GM12891 (cell line): ENCODE measurements at places on chromosomes 12 and 14.
A peak's percentile ranks its signal among the peaks of the same experiment; 100 is the strongest.

- DNase-seq: no peak
Measured at GRCh38 chr12:108299980-108300696, 39.0 kb downstream of the CMKLR1 start.

- DNase-seq: no peak
Measured at GRCh38 chr12:132450418-132451171, 39.4 kb upstream of the FBRSL1 start.

- DNase-seq: no peak
Measured at GRCh38 chr12:82411546-82412230, 53.4 kb downstream of the METTL25 start.

- DNase-seq: no peak
Measured at GRCh38 chr14:29463727-29464395, 463.8 kb downstream of the PRKD1 start.

DNA sequence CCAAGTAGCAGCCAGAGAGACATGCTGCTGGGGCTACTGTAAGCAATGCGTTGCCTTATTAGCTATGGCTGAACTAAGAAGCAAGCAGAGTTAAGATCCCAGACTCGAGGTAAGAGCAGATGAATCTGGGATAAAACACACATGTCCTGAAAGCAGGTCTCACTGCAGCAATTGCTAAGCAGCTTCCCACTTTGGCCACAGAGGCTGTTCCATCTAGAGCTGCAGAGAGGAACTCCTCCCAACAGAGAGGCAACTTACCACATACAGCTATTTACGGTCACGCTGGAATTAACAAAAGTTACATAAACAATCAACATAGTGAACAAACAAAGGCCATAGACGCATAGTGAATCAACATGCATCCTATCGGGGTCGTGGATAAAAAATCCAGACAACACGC lies 90.2 kb downstream of the KSR2 start:
- DNase-seq: no peak

GRCh38 chr14:100640471-100641273 lies 53.5 kb upstream of the BEGAIN start:
- DNase-seq: peak; percentile 66

DNA sequence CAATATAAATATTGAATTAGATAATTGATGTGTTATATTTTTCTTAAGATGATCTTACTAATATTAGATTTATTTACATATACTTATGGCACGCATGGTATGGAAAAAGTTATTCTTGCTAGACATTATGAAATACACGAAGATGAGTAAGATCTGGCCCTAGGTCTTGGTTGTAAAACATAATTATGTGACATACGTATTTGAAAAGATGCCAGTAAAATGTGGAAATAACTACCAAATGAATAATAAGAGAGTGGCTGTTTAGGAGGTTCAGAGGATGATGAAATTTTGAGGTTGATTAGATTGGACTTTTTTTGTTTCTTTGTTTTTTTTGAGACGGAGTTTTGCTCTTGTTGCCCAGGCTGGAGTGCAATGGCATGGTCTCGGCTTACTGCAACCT lies 41.3 kb downstream of the FANCM start:
- DNase-seq: no peak

DNA sequence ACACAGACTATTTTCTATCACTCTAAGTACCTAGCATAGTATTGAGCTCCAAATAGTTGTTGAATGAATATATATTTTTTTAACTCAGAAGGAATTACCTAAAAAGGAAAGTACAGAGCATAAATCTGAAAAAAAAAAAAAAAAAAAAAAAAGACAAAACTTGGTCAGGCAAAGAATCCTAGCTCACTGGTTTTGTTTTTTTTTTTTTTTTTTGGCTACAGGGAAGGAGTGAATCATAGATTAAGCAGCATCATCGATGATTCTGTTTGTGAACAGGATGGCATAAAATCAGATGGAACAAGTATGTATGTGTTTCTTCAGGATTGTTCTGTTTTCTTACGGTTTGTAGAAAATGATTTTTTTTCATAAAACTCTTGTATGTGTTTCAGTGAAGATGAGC lies 66.1 kb upstream of the BCAT1 start:
- DNase-seq: no peak

DNA sequence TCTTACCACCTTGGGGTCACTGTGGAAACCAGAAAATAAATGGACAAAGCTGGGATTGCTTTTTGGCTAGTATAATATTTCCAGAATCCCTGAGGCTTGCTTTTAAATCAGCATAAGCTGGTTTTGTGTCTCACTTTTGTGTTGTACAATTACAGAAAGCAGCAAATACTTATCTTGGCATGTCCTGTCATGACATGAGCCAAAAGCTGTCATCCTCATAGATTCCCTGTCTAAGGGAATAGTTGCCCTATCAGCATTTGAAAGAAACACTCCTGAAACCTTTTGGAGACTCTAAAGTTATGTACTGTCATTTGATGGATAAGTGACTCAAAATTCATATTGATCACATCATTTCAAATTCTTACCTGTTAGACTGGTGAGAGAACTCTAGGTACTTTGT lies 987.2 kb downstream of the NRXN3 start:
- no peak for DNase-seq

DNA sequence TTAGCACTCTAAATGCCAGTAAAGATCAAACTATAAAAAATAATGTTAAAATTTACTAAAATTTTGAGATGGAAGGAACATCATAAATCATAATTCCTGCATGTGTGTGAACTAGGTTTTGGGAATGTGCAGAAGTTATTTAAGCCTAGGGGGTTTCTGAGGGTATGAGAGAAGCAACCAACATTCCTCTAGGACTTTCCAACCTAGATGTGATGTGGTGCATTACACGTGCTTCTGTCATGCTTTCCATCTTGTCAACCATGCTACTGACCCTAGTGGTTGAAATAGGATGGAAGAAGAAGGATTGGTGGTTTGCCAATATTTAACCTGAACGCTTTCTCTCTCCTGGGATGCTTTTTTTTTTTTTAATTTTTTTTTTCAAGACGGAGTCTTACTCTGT lies 209.3 kb downstream of the AEBP2 start:
- no peak for DNase-seq

- DNase-seq: no peak
Measured at GRCh38 chr12:107057071-107057834, 36.1 kb downstream of the CRY1 start.

DNA sequence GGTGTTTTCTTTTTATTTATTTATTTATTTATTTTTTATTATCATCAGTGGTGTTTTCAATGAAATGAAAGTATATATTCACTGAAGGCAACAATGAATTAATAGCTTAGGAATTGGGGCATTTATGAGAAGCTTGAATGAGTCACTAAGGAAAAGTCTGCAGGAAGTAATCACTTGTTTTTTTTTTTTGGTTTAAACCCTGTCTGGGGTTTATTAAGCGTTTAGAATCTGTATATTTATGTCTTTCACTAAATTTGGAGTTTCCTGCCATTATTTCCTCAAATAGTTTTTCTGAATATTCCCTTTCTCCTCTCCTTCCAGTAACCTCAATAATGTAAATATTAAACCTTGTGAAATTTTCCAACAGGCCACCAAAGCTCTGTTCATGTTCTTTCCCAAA lies 85.5 kb downstream of the TESC start:
- DNase-seq: no peak

DNA sequence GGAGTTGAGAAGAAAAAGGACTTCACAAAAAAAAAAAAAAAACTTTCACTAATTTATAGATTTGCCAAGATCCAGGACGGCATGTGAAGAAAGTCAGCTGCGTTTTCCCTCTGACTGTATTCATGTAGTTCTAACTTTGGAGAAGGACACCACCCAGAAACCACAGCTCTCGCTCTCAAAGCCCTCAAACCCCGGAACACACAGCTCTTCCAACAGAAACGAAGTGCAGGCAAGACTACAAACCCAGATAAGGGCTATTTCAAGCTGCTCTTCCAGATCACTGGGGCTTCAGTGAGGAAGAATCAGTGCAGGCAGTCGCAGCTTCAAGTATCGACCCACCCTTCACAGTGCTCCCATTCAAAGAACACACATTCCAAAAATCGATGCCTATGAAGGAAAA lies 13.2 kb downstream of the KCNH5 start:
- no peak for DNase-seq

GRCh38 chr14:51360592-51360991 lies 120.5 kb downstream of the TMX1 start:
- DNase-seq: no peak

GRCh38 chr12:132249689-132250478 lies 79.5 kb downstream of the GALNT9 start:
- DNase-seq: no peak

DNA sequence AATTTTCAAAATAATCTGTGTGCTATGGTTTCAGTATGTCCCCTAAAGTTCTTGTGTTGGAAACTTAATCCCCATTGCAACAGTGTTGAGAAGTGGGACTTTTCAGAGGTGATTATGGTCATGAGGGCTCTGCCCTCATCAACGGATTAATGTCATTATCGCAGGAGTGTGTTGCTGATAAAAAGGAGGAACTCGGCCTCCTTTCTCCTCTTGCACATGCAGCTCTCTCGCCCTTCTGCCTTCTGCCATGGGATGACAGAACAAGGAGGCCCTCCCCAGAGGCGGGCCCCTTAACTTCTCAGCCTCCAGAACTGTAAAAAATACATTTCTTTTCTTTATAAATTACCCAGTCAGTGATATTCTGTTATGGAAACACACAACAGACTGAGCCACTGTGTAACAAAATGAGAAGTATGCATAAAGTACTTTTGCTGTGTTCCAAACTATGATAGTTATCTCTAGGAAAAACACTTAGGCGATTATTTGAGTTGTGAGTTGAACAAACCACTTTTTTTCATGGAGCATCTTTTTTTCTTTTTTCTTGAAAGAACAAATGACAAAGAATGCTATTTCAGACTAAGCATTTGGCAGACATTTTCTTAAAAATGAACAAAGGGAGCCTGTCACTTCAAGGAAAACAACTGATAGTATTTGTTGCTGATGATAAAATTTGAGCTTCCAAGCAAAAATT lies 134.8 kb upstream of the FUT8 start:
- no peak for DNase-seq

DNA sequence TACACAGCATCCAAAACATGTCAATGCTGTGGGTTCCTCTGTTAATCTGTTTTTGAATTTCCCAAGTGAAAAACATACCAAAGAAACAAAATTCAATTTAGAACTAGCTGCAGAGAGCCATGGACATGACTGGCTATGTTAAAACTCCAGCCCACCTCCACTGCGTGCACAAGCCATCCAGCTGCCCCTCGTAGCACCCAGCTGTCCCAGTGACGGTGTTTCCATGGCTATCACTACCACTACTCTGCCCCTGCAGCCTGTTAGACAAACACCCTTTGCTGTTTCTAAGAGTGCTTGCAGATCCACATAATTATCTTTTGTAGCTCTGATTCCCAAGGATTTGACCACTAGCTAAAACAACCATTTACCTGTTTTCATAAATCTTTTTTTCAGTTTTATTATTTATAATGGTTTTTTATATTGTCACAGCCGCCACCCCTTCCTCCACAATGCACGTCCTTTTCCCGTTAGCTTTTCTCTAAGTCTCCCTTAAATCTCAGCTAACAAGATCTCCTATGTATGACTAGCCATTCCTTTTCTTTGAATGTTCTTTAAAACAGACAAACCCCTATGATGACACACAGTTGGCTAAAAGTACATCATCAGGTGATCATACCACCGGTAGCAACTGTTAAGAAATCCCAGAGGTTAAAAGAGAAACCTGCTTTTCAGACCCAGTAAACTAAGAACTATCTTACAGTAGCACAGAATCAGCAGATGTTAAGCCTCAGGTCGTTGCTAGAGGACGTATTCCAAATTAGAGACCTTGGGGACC lies 37.8 kb upstream of the NAA30 start:
- no peak for DNase-seq

GRCh38 chr12:65823513-65824375 lies 539 bp upstream of the HMGA2 start:
- no peak for DNase-seq

GRCh38 chr12:96015672-96016071 lies 19.5 kb upstream of the HAL start:
- no peak for DNase-seq

DNA sequence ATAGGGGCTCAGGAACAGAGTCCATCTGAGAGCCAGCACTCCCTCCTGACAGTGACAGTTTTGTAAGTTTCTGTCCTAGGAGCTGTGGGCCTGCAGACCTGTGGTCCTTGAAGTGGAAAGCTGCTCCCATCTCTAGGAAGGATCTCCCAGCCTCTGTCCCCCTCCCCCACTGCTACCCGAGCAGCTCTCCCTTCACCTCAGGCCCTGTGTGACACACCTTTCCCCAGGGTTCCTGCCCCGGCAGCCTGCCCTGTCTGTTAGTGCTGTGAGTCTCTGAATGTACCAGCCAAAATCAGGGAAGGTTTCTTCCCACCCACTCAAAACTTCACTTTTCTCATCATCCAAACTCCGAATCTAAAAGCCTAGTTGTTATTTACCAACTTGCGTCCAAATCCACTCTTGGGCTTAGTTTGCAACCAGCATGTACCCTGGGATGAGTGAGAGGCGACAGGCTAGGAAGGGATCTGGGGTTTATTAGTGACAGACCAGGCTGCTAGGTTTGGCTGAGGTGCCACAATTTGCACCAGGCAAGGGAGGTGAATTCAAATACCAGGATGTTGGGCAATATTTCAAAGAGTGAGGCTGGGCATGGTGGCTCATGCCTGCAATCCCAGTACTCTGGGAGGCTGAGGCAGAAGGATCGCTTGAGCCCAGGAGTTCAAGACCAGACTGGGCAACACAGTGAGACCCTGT lies 39.9 kb downstream of the NINJ2 start:
- no peak for DNase-seq

DNA sequence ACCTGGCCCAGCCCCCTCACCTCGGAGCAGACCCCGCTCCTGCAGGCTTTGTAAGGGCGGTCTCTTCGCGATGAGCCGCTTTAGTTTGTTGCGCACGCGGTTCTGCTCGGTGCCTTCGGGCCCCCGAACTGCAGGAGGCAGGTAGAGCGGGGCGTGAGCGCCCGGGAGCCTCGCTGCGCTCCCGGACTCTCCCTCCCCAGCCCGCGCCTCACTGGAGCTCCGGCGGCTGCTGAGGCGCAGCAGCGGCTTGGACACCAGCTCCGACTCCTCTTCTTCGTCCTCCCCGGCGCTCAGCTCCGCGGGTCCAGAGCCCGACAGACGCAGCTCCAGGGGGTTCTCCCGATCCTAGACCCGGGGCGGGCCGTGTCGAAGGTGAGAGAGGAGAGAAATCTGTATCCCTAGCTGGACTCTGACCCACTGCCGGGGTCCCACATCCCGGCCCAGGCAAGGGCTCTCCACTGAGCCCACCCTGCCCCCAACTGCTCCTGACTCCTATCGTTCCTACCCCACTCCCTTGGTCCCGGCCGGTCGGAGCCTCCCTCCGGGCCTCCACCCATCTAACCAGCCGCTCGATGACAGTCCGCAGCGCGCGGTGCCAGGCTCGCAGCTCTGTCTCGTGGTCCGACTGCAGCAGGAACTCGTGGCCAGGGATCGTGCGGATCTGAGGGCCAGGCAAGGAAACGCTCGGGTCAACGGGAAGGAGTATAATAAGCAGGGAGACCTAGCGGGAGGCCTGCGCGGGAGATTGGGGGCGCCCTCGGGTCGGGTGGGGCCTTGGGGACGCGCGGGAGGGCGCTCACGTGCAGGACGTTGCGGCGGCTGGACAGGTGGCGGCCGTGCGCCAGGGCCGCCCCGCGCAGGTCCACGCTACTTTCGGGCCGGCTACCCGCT lies 4.2 kb downstream of the ARHGAP9 start:
- no peak for DNase-seq

- DNase-seq: no peak
Measured at GRCh38 chr12:81722004-81722403, 37.1 kb downstream of the PPFIA2 start.
